ENCODE measurements at places on chromosomes 2 and 18.

DNA sequence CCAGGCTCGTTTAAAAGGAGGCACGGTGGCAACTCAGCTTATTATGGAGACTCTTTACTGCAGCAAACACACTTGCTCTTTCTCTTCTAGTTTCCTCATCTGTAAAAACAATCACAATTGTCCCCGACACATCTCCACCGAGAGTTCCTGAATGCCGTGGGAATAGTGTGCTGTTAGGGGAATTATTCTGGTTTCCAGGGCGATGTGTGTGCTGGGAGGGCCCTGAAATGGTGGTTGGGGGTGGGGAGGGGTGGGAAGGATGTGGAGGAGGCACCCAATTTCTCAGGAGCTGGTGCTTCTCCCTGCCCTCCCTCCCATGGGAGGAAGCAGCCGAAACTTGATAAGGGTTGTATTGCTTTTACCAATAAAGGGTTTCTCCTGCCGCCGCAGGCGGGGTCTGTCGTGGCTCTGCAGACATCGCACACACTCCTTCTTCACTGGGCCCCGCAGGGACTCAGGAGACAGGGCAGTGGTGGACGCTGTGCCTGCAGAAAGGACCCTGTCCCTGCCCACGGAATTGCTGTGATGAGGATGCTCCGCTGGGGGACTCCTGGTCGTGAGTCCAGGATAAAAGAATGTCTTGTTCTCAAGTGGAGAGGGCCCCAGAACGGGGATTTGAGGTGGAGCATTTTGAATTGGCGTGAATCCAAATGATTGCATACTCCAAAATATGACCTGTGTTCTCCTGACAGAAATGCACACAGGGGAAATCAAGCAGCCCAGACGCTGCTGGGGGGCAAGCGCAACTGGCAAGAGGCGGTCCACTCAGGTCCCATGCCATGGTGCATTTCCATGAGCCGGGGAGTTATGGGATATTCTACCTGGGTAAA is 119.2 kb downstream of the ACKR3 start:
- DNase-seq: no peak

DNA sequence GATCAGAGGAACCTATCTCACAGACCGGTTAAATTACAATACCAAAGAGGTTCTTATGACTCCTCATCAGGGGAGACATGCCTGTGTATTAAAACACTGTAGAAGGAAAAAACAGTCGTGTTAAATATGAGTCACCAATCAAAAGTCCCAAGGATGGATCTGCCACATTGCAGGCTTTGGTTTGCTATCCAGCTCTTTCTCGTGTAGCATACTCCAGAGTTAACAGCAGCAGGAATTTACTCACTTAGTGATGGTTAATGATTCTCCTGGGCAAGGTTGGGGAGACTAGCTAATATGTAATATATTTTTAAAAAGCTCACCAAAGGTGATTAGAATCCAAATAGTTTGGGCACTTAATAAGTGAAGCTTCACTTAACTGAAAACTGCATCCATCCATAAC is 109.7 kb downstream of the MBD5 start:
- DNase-seq: no peak

DNA sequence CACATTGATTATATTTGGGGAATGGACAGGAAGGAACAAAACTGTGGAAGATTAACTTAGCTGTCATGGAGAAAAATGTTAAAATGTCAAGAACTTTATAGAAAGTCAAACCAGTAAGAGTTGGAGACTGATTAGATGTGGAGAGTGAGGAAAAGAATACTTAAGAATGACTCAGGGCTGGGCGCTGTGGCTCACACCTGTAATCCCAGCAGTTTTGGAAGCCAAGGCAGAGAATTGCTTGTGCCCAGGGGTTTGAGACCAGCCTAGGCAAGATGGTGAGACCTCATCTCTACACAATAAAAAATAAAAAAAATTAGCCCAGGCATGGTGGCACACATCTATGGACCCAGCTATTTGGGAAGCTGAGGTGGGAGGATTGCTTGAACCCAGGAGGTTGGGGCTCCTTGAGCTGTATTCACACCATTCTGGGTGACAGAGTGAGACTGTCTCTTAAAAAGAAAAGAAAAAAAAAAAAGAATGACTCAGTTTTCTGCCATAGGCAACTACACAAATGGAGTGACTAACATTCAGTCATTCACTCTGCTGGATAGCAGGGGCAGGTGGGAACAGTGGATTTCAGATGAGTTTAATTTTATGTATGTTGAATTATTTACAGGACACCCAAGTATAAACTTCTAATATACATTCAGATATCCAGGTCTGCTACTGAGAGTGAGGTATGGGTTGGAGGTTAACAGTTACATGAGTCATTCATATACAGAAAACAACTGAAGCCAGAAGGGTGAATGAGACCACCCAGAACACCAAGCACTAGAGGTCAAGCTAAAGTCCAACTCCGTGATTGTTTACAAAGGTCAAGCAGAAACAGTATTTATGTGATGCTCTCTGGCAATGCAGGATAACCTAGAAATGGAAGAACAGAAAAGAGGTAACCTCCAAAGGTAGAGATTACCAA is 33.9 kb downstream of the ORC2 start:
- no peak for DNase-seq

DNA sequence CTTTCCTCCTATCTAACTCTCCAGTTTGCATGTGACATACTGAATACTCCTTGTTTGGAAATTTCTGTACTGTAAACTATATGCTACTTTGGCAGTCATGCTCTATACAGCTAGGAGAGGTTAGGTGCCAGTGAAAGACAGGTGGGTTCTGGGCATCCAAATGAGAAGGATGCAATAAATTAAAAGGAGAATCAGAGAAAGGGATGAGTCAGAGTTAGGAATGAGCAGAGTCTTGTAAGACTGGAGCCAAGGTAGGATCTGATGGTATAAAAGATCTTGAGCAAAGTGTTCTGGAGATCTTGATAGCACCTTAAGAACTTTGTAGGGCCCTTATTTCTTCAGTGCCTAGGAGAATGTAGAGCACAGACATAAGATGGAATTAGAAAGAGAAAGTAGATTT is 58.7 kb upstream of the STAM2 start:
- DNase-seq: no peak

- no peak for DNase-seq
These were observed 507.6 kb upstream of the TNP1 start for GRCh38 chr2:217367464-217367863.

DNA sequence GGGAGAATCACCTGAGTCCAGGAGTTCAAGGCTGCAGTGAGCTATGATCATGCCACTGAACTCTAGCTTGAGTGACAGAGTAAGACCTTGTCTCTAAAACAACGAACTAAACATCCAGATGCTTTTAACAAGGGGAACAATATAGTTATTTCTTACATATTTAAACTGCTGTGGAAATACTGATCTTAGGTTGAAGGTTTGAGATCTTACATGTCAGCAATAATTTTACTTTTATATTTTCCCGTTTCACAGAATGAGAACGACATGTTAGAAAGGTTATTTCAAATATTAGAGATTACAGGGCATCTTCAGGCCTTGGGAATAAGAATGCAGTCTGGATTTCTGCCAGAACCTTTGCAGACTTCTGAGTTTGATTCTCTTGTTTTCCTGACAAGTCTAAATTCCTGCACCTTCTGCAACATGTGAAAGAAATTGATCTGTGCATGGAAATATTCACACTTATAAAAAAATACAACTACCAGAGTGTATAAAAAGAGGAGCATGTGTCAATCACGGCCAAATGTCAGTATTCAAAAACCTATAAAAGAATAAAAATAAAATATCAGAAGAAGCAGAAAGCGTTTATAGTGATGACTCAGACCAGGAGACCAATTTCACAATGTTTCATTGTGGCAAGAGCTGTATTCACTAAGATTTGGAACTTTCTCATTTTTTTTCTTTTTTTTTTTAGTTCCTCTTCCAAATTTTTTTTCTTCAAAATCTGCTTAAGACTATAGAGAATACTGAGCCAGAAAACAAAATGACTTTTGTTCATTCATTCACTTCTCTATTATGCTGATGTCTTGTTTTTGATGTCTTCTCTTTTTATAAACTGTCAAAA is 29.6 kb downstream of the COLEC12 start:
- no peak for DNase-seq

DNA sequence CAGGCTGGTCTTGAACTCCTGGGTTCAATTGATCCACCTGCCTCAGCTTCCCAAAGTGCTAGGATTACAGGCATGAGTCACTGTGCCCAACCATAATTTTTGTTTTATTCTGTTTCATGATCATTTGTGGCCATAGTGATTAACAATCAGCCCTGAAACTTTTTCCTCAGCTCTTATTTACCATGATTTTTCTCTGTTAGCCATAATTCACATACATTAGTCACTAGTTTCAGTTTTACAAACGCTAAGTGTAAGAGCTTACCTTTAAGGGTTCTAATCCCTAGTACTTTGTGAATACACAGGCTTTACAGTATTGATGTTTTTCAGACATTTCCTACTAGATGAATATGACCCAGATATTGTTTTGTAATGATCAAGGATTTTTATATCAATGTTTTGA is 216.1 kb downstream of the DPP4 start:
- DNase-seq: no peak

GRCh38 chr2:33607251-33607721 is 8.2 kb upstream of the FAM98A start:
- no peak for DNase-seq

- DNase-seq: no peak
These were observed 677.4 kb upstream of the RAB6C start for GRCh38 chr2:129302106-129302505.

DNA sequence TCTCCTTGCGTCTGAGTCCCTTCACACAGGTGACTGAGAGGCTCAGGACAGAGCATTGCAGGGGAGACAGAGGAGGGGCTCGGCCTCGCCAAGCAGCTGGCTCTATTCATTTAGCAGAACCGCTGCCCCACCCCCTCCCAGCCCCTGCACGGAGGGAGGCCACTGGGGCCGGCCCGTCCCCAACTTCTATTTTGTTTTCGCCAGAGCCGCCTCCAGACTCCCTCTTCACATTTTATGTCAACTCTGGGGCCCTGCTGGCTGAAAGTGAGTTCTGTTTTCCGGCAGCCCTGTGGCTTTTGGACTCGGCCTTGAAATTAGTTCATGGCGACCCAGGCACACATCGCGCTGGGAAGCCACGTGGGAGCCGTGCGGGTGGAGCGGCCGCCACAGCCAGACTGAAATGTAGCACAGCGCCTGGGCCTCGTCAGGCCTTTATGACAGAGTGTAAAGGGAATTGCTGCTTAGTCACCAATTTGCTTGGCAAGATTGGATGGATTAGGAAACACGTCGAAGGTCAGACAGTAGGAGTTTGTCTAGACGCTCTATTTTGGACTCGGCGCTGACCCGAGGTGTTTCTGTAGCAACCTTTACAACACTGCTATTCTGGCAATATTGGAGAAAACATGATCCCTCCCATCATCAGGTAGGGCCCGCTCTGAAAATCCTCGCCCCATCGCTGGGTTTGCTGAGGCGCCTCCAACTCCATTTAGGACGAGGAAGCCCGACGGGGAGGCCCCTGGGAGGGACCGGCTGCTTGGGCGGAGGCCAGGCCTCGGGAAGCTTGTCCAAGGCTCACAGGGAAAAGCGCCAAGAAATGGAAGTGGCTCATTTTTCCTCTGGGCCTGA is 90.7 kb upstream of the CTDP1 start:
- peak; percentile 45 for DNase-seq

GRCh38 chr18:66993492-66993891 is 389.6 kb upstream of the CDH19 start:
- DNase-seq: no peak

DNA sequence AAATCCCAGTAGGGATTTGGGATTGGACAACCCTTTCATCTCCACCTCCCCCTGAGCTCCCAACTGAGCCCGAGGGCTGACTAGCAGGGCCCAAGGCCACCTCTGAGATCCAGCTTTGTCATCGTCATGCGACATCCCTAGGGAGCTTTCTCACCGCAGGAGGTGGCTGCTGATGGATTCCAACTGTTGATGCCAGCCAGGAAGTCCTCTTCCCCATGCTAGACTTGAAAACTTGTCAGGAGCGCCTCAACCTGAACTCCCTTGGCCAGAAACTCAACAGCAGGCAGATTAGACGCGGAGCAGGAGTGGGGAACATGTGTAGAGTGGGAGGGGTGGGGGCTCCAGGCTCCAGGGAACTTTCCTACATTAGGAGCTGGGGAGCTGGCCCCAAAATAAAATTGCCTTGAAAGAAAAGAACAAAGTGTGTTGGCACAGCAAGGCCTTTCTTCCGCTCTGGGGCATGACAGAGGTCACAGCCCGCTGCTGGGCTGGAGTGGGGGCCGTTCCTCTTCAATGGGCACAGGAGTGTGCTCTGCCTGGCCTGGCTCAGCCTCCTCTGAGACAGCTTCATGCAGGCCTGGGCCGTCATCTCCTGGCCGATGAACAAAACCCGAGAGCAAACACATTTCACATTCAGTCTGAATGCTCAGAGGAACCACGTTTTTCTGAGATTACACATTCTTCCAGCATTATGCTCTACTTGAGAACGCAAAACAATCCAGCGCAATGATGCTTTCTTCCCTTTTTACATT is 34.5 kb downstream of the EMILIN2 start:
- no peak for DNase-seq

- no peak for DNase-seq
These were observed 31.8 kb upstream of the CCL20 start for GRCh38 chr2:227781841-227782240.

- DNase-seq: no peak
These were observed 392.7 kb upstream of the ST6GAL2 start for GRCh38 chr2:107278672-107279071.

- no peak for DNase-seq
These were observed 68.1 kb upstream of the CCBE1 start for GRCh38 chr18:59765343-59765742.

DNA sequence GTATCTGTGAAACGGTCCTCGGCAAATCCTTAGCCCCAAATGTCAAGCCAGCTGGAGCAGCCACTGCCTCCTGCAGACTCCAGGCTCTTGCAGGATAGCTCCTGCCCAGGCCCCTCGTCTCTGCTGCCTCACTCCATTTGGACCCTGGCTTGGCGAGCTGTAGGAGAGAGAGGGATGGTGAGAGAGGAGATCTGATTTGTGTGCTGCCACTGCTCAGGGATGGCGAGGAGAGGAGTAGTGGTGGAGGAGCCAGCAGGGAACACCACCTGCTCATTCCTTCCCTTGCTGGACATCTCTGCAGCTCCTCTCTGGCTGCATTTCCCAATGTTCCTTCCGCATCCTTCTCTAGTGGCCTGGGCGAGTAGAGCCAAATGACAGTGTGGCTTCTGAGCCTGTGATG is 109.1 kb upstream of the NCK2 start:
- no peak for DNase-seq

DNA sequence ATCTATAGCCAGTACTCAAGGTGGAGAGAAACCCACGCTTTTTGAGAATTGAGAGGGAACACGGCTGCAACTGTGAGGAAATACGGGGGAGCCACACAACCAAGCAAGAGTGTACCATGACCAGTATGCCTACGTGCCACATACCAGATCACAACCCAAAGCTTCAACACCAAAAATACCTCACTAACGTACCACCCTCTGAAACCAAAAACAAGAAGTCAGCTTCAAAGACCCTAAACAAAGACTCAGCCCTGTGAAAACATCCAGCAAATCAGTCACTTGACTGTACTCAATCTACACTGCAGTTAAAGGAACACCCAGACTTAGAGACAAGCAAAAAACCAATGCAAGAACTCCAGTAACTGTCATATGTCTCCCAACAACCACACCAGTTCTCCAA is 17.0 kb downstream of the RNU4ATAC start:
- no peak for DNase-seq

Data from midbrain (tissue), 1 donor.